ENCODE measurements at places on chromosomes 11 and 22.

GRCh38 chr11:17013548-17014320 is 480 bp downstream of the PLEKHA7 start:
- peak; percentile 20 for DNase-seq

- DNase-seq, result no peak
Measured at GRCh38 chr22:17953147-17953546, 71.2 kb downstream of the MICAL3 start.

DNA sequence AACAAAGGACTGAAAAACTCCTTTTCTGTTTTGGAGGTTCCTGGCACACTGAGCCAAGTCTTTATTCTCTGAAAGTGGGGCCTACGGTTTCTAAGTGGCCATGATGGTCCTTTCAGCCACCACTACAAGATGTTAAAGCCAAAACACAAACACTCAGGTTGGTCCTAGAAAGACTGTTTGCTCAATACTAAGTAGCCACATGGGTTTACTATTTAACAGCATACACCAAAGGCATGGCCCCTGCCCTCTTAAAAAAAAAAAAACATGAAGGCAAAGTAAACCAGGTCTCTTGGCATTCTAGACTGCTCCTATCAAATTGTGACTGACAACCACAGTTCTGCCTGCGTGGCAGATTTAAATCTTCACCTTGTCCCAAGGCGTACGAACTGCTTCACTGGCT is 123.6 kb upstream of the BID start:
- DNase-seq, result no peak

DNA sequence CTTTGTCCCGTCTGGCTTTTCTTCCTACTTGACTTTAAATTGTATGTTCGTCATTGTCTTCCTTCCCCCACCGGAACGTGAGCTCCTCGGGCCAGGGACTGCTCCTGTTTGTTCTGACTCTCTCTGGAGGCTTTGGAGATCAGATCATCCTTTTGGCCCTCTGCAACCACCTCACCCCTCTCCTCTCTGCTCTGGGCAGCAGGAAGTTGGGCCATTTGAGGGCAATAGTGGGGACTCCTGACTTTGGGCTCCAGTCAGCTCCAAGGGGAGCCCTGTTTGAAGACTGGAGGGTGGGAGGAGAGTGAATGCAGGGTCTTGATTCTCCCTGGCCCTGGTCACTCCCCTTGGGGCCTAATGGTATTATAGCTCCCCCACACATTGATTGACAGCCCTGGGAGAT is 186.3 kb upstream of the B3GAT1 start:
- no peak for DNase-seq

DNA sequence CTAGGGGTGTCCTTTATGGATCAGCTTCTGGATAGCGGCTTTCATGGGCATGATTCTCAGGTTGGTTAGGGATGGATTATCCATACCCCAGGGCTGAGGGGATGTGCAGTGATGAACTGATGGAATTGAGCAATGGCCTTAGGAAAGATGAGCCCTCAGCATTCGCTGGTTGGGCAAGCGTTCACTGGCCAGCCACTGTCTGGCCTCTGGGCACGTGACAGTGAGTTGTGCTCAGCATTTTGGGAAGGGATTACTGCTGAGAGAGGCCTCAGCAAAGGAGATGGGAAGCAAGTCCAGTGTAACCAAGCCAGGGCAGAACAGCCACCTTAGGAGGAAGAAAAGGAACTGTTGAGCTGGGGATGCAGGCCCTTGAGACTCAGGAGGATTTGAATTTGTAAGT is 17.4 kb downstream of the UBASH3B start:
- no peak for DNase-seq

GRCh38 chr22:42281706-42282251 is 11.3 kb upstream of the TCF20 start:
- DNase-seq, result no peak

GRCh38 chr22:50080077-50080465 is 5.2 kb downstream of the MLC1 start:
- DNase-seq, result no peak

- DNase-seq, result no peak
Measured at GRCh38 chr11:76888989-76889388, 28.3 kb downstream of the ACER3 start.

GRCh38 chr11:112962579-112963367 is 1.6 kb downstream of the NCAM1 start:
- DNase-seq, result peak; percentile 92

DNA sequence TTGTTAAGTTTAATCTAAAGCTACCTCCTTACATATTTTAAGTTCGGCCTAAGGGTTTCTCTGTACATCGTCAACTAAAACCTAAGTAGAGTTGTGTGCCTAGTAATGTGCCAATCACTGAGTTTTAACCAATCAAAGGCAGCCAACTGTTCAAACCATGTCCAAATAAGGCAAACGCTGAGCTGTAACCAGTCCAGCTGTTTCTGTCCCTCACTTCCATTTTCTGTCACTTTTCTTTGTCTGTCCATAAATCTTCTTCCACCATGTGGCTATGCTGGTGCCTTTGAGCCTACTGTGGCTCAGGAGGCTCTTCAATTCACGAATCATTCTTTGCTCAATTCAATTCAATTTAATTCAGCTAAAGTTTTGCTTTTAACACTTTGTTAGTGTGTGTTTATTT is 13.9 kb upstream of the ATXN10 start:
- no peak for DNase-seq

DNA sequence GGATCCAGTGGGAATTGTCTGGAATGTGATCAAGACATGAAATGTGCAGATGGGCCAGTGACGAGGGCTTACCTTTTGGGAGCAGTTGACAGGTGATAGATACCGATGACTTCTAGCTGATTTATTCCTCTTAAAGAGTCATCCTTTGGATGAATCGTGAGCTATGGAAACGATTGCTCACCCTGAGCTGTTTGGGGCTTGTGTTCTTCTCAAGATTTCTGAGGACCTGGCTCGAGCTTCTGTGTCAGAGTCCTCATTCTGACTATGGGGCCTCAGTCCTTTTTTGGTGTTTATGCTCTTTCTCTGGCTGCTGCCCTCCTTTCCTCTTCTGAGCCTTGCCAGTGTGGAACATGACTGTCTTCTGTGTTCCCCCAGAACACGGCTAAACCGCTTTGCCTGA is 11.9 kb upstream of the AMPD3 start:
- no peak for DNase-seq

GRCh38 chr11:122633219-122633829 is 22.2 kb upstream of the UBASH3B start:
- peak; percentile 76 for DNase-seq

GRCh38 chr11:104254347-104254746 is 90.4 kb upstream of the PDGFD start:
- DNase-seq, result no peak

DNA sequence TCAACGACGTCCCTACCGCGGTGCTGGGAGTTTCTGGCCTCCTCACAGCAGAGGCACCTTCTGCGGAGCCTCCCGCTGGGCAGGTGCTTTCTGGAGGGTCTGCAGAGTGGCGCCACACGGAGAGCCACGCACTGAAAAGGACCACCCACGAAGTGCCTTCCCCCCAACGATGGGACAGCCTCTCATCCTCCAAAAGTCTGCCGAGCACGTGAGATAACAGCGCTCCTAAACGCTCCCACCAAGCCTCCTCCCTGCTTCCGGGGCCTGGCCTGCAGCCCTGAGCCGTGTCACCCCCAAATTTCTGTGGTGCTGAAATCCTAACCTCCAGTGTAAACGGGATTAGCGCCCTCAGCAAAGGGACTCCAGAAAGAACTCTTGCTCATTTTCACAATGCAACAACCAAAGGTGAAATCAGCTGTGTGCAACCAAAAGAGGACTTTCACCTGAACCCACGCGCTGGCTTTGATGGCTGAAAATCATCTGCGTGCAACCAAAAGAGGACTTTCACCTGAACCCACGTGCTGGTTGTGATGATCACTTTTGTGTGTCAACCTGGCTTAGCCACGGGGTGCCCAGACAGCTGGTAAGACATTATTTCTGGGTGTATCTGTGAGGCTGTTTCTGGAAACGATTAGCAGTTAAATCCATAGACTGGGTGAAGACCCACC is 924.6 kb downstream of the BRD1 start:
- no peak for DNase-seq

- no peak for DNase-seq
Measured at GRCh38 chr11:128862908-128863660, 4.0 kb downstream of the KCNJ1 start.

- DNase-seq, result no peak
Measured at GRCh38 chr11:7021318-7021717, 1.0 kb downstream of the NLRP14 start.

DNA sequence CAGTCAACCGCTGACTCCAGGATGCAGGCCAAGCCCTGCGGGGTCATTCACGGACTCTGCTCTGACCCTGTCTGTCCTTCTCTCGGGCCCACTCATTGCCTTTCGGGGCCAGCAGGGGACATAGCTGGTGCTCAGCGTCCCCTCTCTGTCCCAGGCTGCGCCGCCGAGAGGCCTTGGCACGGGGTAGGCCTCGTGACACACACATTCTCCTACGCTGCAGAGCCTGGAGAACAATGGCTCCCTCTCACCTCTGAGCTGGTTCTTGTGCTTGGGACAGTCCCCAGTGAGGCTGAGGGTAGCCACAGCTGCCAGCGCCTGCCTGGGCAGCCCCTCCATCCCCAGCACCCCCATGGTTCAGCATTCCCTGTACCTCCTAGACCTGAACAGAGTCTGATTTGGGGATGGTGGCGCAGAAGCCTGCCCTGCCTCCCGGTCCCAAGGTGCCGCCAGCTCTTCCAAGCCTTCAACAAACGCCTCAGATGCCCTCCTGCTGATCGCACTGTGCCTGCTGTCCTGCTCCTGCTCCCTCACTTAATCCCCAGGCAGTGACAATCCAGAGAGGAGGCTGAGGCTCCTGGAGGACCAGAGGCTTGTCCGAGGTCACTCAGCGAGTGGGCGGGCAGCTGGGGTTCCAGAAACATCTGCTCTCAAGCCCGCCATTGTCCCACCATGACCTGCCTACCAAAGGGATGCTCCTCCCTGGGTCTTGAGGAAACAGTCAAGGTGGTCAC is 30.4 kb downstream of the DUSP8 start:
- no peak for DNase-seq

GRCh38 chr11:80993536-80993935 is 1552.7 kb upstream of the TENM4 start:
- DNase-seq, result no peak

GRCh38 chr11:40683010-40683409 is 776.4 kb downstream of the LRRC4C start:
- DNase-seq, result no peak

DNA sequence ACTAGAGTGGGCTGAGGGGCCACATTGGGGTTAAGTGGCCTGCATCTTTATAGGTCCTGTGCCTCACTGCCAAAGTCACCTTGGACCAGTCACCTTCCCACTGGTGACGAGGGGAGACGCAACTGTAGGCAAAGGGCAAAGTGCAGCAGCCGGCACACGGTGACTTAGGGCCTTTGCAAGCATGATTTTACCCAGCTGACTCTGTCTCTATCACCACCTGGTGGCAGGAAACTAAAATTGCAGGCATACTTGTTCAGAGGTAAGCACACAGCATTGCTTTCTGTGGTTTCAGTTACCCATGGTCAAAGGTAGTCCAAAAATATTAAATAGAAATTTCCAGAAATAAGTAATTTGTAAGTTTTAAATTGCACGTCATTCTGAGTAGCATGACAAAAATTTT is 1164.4 kb downstream of the BRD1 start:
- DNase-seq, result no peak

GRCh38 chr22:27051407-27051806 is 394.0 kb downstream of the MIAT start:
- DNase-seq, result no peak

DNA sequence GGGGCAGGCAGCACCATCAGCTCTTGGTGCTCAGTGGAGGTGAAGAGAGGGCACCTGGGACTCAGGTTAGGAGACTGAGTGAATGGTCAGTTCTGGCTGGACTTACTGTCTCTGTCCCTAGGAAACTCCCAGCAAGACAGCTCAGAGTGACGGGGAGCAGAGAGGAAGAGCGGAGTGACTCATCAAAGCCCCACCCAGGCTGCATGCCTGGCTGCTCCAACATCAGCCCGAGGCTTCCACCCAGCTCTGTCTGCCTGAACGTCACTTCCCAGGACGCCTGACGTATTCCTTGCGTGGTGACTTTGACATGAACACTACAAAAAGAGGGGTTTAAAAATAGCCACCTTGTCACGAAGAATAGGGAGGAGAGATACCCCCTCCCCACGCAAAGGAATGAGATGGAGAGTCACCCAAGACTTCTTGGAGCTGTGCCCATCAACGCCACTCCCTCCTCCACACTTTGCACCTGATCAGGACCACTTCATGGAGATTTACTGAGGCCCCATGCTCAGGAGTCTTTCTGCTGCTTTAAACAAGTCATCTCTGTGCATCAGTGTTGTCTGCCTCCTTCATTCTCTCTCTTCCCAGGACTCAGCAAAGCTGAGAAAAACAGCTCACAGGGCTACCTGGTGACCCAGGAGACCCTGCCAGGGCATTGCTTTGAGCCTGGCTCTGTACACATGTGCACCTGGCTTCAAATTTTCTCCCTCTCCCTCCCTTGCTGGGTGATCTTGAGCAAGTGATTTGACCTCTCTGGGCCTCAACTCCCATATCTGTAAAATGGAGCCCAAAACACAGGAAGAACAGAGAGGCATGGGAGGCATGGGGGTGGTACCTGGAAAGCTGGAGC is 83.1 kb downstream of the MN1 start:
- no peak for DNase-seq

DNA sequence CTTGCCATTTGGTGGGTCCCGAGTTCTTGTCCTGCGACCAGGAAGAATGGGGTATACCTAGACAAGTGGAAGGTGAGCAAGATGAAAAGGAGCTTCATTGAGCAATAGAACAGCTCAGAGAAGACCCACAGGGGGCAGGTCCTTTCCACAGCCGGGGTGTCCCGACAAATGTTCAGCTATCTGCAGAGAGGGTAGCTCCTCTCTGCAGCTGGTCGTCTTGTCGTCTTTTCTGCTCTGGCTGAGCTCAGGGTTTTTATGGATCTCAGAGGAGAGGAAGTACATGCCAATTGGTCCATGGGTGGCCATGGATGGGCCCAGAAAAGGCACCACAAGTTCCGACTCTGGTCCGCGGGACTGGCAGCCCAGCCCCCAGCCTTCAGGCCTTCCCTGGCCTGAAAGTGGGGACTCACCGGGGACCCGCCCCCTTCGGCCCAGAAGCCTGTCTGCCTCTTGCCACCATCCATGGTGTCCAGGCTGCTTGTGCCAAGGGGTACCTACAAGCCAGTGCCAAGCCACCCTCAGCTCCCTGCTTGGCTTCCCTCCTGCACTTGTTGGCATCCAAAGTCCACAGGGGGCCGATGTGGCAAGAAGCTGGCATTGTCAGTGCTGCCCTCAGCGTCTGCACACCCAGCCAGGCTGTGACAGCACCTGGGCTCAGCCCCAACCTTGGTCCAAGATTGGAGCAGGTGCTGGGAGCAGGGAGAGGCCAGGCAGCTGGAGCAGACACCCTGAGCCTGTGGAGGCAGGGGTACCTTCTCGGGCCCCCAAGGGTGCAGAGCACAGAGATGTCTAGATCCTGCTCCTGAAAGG is 438.9 kb downstream of the TBC1D22A start:
- no peak for DNase-seq

DNA sequence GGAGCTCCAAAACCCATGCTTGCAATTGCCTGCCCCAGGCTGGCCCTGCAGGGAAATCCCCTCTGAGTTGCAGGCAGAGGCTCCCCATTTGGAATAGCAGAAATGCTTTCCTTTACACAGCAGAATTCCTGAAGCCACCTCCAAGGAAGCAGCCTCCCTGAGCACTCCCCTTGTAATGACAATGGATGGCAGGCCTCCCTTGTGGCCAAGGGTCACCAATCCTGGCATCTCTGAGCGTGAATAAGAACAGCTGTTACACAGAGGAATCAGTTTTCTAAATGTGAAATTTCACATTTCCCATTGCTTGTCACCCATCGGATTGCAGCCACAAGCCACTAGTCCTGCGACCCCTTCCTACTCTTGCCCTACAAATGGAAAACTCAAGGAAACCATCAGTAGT is 107.6 kb downstream of the GALNT18 start:
- no peak for DNase-seq
